HEK293T (cell line): ENCODE measurements at places on chromosomes 5 and 9.
A peak's percentile ranks its signal among the peaks of the same experiment; 100 is the strongest.

DNA sequence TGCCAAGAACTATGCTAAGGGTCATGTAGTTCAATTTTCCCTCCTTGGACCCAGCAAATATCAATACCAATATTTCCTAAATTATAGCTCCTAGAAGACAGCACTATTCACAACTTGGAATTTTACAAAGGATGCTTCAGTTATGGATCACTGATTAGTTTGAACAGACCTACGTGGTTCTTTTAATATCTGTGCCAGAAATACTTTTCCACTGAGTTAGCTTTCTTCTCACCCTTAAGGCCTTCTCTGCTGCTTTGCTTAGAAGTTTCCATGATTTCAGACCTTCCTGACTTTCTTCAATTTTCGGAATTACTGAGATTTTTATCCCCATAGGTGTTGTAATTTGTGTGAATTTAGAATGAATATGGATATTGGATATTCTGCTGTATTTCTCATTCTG is 380.4 kb downstream of the PSAT1 start:
- DNase-seq: no peak

DNA sequence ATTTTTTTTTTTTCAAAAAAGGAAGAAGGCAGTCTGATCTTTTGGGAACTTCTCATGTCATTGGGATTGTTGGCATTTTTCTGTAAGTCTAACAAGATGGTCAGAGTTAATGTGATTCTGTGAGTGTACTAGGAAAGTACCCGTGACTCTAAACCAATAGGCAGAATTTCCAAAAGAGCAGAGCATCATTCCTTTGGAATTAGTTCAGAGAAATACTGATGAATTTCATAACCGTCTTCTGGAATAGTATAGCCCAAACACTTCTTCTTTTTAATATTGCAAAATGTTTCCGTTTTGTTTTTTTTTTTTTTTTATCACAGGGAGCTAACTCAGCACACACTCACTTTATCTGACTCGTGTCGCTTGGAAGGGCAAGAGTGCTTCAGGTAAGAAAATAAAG is 407.4 kb downstream of the DTWD2 start:
- DNase-seq: no peak

DNA sequence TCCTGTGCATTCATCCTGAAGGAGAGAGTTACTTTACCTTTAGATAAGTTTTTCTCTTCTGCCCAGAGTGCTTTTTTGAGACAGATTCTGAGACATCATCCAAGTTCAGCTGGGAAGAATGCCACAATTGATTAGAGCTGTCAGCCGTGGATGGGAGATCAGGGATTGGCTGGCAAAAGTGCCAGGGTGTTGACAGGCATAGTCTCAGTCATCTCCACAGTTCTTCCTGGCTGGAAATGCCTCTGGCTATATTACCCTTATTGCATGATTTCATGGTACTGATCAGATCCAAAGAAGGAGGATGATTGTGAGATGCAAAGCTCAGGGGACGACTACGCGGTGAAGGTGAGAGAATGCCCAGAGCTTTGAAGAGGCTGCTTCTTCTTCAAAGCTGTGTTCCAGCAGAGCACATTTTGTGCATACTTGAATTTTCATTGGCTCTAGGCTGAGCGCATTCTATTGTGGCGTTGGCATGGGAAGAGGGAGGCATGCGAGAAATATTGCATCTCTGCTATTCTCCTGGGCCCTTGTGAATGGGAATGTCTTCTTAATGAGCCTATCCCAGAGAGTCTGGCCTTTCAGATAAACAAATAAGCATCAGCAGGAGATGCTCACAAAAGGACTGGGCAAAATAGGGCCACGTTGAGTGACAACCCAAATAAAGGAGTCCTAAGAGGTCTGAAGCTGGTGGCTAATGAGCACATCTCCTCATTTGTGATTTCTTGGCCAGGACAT is 82.1 kb downstream of the GRIA1 start:
- DNase-seq: no peak

DNA sequence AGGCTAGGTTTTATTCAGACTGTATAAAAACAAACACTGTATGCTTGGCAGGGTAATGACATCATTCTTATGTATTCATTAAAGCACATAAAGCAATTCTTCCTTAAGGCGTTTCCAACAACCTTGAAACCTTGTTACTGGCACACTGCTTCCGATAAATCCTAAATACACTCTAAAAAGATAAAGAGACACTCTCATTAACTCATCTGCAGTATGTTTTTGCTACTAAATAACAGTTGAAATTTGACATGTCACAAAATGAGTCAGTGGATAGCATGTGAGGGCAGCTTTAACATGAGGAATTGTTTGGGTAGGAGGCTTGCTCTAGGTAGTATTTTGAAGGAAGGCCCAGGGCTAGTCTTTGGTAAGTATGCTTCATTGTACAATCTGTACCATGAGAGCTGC is 13.7 kb downstream of the YIPF5 start:
- no peak for DNase-seq

GRCh38 chr5:177497292-177498012 is at the start of gene PDLIM7:
Gene PDLIM7, minus strand, starts transcription at chr5:177497604. Its CDS starts 1,092 bp downstream, at chr5:177496512.
- DNase-seq: peak; percentile 98

GRCh38 chr9:36396985-36397384 is 3.1 kb downstream of the RNF38 start:
- DNase-seq: no peak

DNA sequence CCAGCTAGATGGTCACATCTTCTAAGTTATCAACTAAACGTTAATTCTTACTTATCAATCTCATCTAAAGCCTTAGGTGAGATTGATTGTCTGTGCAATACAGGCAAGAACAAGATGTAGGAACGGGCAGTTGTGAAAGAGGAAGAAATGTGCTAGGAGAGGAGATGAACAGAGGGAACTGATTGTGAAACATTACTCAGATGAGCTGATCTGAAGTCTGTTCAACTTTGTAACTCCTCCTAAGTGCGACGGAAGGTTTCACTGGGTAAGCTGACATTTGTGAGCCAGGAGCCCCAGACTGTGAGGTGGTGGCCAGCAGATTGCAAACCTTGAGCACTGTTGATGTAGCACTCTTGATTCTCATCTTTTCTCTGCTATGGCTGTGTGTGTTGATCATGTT is 204.1 kb downstream of the CD180 start:
- DNase-seq: no peak

GRCh38 chr5:94113-94892 is 2.3 kb downstream of the PLEKHG4B start:
- no peak for DNase-seq

- peak; percentile 56 for DNase-seq
These were observed 136.9 kb upstream of the FBN2 start for GRCh38 chr5:128674837-128675446.

GRCh38 chr9:68949271-68950000 is 64.5 kb downstream of the PRKACG start:
- DNase-seq: no peak

DNA sequence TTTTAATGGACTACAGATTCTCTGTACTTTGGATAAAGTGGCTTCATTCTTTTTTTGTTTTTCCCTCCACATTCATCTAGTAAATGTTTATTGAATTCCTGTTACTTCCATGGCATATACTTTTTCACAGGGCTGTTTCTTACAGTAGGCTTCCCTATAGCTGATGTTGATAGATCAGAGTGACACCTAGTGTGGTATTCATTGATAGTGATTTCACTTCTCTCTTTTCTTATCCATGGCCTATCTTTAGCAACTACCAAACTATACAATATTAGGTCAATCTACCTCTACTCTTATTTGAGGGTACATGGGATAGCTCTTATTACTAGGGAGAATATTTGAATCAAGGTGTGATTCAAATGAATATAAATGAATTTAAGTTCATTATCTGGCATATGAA is 35.8 kb downstream of the FSD1L start:
- no peak for DNase-seq

DNA sequence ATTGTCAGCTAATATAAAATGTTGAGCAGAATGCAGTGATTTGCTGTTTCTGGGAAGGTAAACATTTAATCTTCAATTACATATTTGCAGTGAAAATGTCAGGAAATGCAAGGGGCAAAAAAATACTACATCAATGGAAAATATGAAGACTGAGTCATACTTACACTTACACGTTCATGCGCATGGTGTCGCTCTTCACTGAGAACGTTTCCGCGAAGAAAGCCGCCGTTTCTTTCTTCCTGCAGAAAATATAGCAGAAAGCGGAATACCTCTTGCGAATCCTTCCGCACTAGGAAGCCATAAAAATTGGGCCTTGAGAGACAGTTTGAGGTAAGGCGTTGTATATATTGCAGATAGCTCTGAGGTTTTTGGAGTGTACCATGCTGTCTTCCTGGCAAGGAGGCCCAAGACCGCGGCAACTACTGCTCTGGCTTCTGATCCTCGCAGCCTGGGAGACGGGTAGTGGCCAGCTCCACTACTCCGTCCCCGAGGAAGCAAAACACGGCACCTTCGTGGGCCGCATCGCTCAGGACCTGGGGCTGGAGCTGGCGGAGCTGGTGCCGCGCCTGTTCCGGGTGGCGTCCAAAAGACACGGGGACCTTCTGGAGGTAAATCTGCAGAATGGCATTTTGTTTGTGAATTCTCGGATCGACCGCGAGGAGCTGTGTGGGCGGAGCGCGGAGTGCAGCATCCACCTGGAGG is at the start of gene PCDHA13:
TSS of gene PCDHA13 (plus strand) at position 236 of the 702 bp plus-strand sequence. CDS start at position 381, 145 bp downstream.
- no peak for DNase-seq

- no peak for DNase-seq
These were observed 122.4 kb downstream of the MED10 start for GRCh38 chr5:6255956-6256355.

GRCh38 chr5:68173007-68173406 is 42.5 kb upstream of the PIK3R1 start:
- no peak for DNase-seq

GRCh38 chr9:119898316-119898715 is 529.1 kb upstream of the BRINP1 start:
- no peak for DNase-seq

- DNase-seq: no peak
These were observed 174.8 kb upstream of the CLINT1 start for GRCh38 chr5:158033724-158034123.

- DNase-seq: peak; percentile 22
These were observed at the start of gene ZNF462 for GRCh38 chr9:106862821-106863720. Gene ZNF462, plus strand, starts transcription at chr9:106863166. Its CDS starts 60,218 bp downstream, at chr9:106923384.

GRCh38 chr9:2618289-2618688 is 3.3 kb upstream of the VLDLR start:
- no peak for DNase-seq

DNA sequence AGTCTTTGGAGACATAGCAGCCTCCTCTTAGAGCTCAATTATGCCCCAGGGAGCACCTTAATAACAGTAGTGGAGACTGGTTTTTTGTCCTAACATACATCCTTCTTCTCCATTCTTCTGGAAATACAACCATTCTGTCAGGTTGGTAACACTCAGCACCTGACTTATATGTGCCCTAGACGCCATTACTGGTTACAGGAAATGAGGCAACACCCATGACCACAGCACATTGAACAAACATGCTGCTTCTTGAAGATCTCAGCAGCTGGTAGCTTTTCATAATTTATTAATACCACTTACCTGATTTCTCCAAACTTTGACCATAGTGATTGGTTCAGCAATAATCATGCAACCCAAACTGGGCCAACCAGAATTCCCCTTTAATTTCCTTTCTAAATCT is 25.1 kb upstream of the TRPM3 start:
- no peak for DNase-seq

DNA sequence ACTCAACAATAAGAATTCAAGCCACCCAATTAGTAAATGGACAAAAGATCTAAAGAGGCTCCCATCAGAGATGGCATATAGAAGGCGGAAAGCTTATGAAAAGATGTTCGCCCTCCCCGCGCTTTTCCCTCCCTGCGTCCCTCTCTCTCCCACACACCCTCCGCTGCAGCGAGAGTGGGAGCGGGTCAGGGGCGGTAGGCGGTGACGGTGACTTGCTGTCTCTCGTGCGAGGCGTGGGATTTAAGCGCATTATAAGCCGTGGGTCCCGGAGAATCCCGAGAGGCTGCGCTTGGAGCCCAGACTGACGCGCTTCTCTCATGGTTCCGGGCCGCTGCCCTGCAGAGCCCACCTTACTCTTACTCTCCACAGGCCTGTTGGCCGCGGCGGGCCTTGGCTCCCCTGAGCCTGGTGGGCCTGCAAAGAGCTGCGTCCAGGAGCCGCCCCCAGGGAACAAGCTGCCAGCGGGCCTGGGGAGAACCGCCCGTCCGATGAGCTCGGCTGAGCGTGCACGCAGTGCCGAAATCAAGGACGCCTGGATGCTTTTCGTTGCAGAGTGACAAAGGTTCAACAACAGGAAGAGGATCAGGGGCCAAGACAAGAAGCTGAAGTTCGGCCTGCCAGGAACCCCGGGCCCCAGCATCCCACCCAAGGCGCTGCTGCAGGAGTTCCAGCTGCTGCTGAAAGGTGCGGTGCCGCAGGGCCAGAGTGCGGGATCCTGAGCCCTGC is 42.6 kb upstream of the BICD2 start:
- no peak for DNase-seq

- DNase-seq: no peak
These were observed 38.6 kb upstream of the GARNL3 start for GRCh38 chr9:127225801-127226625.

DNA sequence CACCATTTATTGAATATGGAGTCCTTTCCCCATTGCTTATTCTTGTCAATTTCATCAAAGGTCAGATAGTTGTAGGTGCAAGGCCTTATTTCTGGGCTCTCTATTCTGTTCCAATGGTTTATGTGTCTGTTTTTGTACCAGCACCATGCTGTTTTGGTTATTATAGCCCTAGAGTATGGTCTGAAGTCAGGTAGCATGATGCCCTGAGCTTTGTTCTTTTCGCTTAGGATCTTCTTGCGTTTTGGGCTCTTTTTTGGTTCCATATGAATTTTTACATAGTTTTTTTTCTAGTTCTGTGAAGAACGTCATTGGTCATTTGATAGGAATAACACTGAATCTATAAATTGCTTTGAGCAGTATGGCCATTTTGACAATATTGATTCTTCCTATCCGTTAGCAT is 40.2 kb upstream of the IFNE start:
- DNase-seq: no peak

DNA sequence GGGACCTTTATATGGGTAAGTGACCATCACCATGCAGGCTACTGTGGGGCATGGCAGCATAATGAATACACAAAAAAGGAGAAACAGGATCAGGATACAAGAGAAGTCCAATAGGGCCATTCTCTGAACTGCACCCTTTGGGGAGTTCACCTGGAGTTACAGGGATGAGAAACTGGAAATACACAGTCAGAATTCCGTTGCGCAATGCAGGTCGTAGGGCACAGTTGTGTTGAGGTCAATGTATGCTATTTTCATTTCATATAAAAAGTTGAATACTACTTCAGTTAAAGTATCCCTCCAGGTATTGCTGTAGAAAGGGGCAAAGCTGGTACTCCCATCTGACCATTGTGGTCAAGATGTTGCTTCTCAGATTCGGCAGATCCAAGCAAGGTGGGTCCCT is 471.4 kb downstream of the DMRT2 start:
- no peak for DNase-seq

- peak; percentile 28 for DNase-seq
These were observed 1.8 kb upstream of the BHMT start for GRCh38 chr5:79109527-79110492.

DNA sequence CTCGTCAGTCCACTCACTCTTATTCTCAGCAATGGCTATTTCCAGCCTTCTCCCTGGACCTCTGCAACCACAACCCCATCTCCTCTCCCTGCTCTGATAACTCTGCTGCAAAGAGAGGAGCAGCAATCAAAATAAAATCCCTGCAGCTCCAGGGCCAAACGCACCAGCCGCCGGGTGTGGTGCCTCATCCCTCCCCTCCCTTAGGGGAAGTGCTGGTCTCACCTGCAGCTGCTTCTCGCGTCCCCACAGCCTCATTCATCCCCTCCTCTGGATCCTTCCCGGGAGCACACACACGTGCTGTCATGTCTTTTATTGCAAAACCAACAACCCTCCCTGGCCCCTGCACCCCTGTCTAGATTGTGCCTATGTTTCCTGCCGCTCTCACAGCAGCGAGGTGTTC is 77.8 kb downstream of the TENT4A start:
- DNase-seq: no peak
